Thoracic aorta (tissue), 2 donors: ENCODE measurements at places on chromosomes 3 and 15.

DNA sequence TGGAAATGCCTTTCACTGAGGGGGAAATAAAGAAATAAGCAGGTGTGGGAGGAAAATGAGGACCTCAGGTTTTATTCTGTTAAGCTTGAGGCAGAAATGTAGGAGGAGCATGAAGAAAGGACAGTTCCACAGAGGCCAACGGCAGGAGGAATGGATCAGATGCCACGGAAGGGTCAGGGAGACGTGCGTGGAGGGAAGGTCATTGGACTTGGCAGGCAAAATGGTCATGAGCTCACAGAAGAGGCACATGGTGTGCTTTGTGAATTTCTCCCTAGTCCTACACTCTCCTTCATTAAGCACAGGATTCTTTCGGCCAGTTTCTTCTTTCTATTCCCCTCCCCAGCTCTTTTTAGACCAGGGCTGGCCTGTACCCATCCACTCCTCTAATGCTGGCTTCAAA lies 32.5 kb upstream of the THSD4 start:
- DNase-seq, result no peak

- DNase-seq, result no peak
These were observed 176.8 kb upstream of the EPHA3 start for GRCh38 chr3:88930611-88931010.

- no peak for DNase-seq
These were observed 2.5 kb upstream of the PCSK6 start for GRCh38 chr15:101491734-101492640.

DNA sequence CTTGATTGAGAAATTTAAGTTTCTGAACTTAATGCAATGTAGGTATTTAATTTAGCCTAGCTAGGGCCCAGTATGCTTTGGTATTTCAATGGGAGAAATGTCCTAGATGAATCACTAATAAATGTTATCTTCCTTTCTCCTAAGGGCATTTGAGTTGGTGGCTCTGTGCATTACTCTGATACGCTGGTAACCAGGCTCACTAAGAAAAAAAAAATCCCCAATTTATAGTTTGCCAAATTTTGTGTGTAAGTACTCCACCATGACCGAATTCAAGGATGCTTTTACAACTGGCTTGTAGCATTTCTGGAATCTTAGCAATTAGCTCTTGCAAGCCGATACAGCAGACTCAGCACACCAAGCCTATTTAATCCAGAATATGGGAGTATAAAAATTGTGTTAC lies 94.6 kb upstream of the LPP start:
- DNase-seq, result no peak

- no peak for DNase-seq
These were observed 128.3 kb downstream of the ATP10A start for GRCh38 chr15:25734680-25735355.

GRCh38 chr15:66128116-66128680 lies 125.4 kb downstream of the MEGF11 start:
- no peak for DNase-seq

- no peak for DNase-seq
These were observed 14.6 kb downstream of the ZNF710 start for GRCh38 chr15:90015749-90016148.

- no peak for DNase-seq
These were observed 41.8 kb upstream of the UBE2E2 start for GRCh38 chr3:23161308-23161707.

DNA sequence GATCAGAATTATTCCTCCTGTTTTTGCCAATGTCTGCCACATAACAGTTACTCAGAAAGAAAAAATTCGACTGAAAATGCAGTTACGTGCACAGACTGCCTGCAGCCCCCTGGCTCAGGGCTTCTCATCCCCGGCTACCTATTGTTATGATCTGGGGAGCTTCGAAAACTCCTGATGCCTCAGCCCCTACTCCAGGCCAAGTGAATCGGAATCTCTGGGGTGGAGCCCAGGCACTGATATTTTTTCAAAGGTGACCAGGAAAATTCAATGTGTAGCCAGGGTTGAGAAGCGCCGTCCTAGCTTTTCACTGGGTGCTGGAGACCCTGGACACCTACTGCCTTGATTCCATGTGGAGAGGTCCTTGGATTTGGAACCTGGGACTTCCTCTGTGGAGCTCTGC lies 8.5 kb downstream of the ADAMTS17 start:
- no peak for DNase-seq

- DNase-seq, result no peak
These were observed 400.7 kb upstream of the TPM1 start for GRCh38 chr15:62641825-62642224.

DNA sequence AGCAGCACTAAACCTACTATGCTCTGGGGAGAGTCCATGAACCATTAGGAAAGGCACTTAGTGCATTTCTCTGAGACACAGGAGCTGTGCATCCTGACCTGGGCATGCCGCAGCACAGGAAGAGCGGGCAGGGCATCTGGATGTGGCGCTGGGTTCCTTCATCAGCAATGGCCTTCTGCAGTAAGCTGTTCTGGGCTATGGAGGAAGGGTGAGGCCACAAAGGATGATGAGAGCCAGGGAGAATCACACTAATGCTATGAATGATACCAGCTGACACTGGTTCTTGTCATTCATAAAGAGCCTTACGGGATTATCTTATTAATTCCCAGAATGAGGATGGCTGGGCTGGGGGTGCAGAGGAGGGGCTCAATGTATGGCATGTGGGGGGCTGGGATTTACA lies 12.7 kb upstream of the SCN10A start:
- DNase-seq, result no peak

GRCh38 chr3:135528413-135529015 lies 437.0 kb upstream of the PPP2R3A start:
- DNase-seq, result no peak

DNA sequence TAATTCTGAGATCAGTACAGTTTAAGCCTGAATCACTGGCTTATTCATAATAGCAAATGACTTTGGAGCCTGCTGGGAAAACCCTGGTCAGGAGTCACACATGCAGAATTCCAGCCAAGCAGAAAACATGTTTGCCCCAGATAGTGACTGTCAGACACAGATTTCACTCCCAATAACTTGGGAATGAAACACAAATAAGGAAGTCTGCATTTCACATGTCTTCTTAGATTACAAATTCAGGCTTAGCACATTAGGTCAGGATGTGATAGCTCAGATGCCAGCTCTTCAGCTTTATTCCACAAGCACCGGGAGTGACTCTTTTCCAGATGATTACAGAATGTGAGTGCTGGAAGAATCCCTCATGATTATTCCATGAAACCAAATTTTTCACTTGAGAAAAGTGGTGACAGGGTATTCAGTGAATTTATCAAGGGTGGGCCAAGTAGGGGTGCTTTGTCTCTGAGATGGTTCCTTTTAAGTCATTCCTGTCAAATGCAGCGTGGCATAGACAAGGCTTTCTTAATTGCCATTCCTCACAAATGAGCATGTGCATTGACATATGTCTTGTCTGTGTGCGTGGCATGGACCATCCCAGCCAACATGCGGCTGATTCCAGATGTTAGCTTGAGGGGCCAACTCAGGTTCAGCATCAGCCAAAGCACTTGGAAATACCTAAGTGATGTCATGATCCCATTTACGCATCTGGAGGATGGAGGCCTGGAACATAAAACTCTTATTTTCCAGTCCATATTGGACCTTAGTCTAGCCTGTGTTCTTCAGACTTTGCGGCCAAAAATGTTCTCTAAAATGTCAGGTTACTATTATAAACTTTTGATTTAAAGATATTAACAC lies 191.0 kb downstream of the EPHB1 start:
- DNase-seq, result no peak

GRCh38 chr15:68593828-68594532 lies 15.2 kb downstream of the CORO2B start:
- no peak for DNase-seq

DNA sequence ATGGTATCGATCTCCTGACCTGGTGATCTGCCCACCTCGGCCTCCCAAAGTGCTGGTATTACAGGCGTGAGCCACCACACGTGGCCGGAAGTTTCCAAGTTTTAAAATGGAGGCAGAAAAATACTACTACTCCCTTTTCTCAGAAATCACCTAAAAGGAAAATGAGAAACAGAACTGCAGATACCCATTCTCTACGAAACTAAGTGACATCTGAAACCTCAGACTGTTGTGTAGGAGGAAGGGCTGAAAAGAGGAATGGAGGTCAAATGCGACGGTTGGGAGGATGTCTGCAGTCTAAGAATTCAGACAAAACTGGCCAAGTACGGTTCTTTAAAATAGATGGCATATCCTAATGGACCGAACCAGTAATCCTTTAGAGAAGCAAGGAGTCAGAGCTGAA lies 24.1 kb downstream of the WDR48 start:
- DNase-seq, result no peak

GRCh38 chr3:38008971-38009580 lies 18.5 kb downstream of the VILL start:
- DNase-seq, result no peak

- no peak for DNase-seq
These were observed 26.2 kb downstream of the TRAK1 start for GRCh38 chr3:42117175-42118008.

- no peak for DNase-seq
These were observed 1.2 kb upstream of the FAM81A start for GRCh38 chr15:59436774-59437141.

DNA sequence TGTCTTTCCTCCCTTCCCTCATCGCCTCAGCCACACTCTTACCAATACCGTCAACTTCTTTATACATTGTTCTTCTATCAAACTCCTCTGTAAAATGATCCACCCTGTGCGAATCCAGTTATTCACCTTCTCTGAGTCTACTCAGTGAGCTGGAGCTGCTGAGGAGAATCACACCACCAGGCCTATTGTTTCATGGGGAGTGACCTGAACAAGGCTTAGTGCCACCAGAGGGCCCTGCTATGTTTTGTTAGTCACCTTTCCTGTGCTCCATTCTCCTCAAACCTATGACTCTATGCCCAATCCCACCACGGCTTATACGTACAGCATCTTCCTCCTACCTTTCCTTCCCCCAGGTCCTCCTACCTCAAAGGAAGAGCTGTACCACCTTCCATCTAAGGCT lies 50.4 kb upstream of the MED12L start:
- DNase-seq, result no peak
